Type B pancreatic cell (in vitro differentiated cells): ENCODE measurements at places on chromosomes 3 and 15. TPM values are rescaled to one million over a fixed set of nuclear protein-coding genes. Genes with fewer than 3 reads are reported as not detected.
A peak's percentile ranks its signal among the peaks of the same experiment; 100 is the strongest.

- peaks cover 4% of the 10 kb centered on the region for H3K27me3 ChIP-seq
- H3K4me1 ChIP-seq = no peaks in the 10 kb centered on the region
- no peak overlapping the region for H3K27ac ChIP-seq
- H3K4me3 ChIP-seq = no peak overlapping the region
- no peaks in the 10 kb centered on the region for H3K36me3 ChIP-seq
- DNase-seq = no peak
Measured at GRCh38 chr3:149487598-149488197, 13.2 kb downstream of the TM4SF4 start.

- DNase-seq = no peak
- H3K27me3 ChIP-seq = peaks cover 4% of the 10 kb centered on the region
- no peaks in the 10 kb centered on the region for H3K36me3 ChIP-seq
Measured at GRCh38 chr3:62918777-62919176, 43.6 kb upstream of the CADPS start.

DNA sequence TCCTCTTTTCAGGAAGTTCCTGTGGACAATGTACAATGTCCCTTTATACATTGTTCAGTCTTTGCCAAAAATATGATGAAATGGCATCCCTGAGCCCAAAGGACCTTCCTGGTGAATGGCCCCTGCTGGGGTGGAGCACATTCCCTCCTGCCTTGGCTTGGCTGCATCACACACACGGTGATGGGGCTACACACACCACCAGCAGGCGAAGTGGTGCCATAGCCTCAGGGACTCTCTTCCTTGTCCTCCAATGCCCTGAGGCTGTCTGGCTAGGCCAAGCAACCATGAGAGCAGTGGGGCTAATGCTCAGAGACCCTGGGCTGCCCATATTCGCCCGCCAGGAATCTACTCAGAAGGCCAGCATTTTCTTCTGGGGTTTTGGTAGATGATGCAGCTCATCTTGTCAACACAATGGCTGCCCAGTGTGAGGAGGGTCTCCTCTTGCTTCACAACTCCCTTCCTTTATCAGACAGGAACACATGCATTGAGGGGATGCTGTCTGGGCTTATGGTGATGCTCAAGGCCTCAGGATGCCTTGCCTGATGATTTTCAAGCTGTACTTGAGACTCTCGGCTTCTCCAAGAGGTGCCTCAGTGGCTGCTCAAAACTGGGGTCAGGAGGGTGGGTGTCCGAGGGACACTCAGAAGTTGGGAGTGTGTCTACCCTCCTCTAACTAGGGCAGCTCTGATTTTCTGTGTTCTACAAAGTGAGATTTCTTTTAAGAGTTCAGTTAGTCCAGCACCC lies 40.9 kb upstream of the EPHB1 start:
- peaks cover 25% of the 10 kb centered on the region for H3K27me3 ChIP-seq
- no peak for DNase-seq
- H3K36me3 ChIP-seq = no peaks in the 10 kb centered on the region
- H3K27ac ChIP-seq = no peak overlapping the region
- H3K4me3 ChIP-seq = no peak overlapping the region

DNA sequence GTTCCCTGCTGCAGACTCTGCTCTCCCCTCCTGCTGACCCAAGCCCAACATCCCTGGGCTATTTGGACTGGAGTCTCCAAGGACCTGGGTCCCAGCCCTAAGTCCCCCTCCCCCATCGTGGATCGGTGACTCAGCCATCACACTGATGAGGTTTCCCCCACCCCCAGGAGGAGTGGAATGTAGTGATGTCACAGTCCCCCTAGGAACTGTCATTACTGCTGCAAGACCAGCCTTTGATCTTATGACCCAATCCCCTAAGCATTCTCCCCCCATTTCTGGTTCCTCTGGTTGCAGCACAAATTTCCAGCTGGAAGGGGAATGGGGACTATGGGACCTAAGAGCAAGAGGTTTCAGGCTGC lies 63.4 kb upstream of the CSPG4 start:
- no peak overlapping the region for H3K27ac ChIP-seq
- H3K4me3 ChIP-seq = no peak overlapping the region
- H3K36me3 ChIP-seq = no peaks in the 10 kb centered on the region

- peaks cover 30% of the 10 kb centered on the region for H3K36me3 ChIP-seq
- H3K4me1 ChIP-seq = peaks cover 52% of the 10 kb centered on the region
- no peak overlapping the region for H3K4me3 ChIP-seq
- H3K27ac ChIP-seq = no peak overlapping the region
- H3K27me3 ChIP-seq = no peaks in the 10 kb centered on the region
Measured at GRCh38 chr3:188280627-188281026, 126.7 kb downstream of the LPP start.

GRCh38 chr15:60740787-60741354 lies 261.9 kb upstream of the ICE2 start:
- H3K27ac ChIP-seq = no peak overlapping the region
- H3K4me3 ChIP-seq = no peak overlapping the region
- peaks cover 9% of the 10 kb centered on the region for H3K4me1 ChIP-seq
- DNase-seq = no peak

The ACTL6A gene
- 53.8 and 69.5 TPM in 2 replicates for total RNA-seq

GRCh38 chr3:163786416-163786815 lies 1291.9 kb downstream of the SI start:
- no peaks in the 10 kb centered on the region for H3K36me3 ChIP-seq
- H3K27me3 ChIP-seq = peaks cover 9% of the 10 kb centered on the region
- no peaks in the 10 kb centered on the region for H3K4me1 ChIP-seq
- H3K27ac ChIP-seq = no peak overlapping the region

- H3K4me1 ChIP-seq = peaks cover 7% of the 10 kb centered on the region
- H3K27ac ChIP-seq = no peak overlapping the region
- DNase-seq = peak; percentile 49
- H3K27me3 ChIP-seq = no peaks in the 10 kb centered on the region
- H3K36me3 ChIP-seq = no peaks in the 10 kb centered on the region
- no peak overlapping the region for H3K4me3 ChIP-seq
Measured at GRCh38 chr15:64930778-64931371, 19.2 kb downstream of the ANKDD1A start.

The PEAK1 gene
- total RNA-seq = 24.1 and 35.0 TPM in 2 replicates

The INKA1 gene
- total RNA-seq = 0.45 and 6.7 TPM in 2 replicates

GRCh38 chr3:23671851-23672589 lies 133.7 kb upstream of the UBE2E1 start:
- H3K36me3 ChIP-seq = no peaks in the 10 kb centered on the region
- H3K4me3 ChIP-seq = no peak overlapping the region
- no peak overlapping the region for H3K27ac ChIP-seq
- DNase-seq = no peak
- peaks cover 20% of the 10 kb centered on the region for H3K4me1 ChIP-seq

- H3K27ac ChIP-seq = no peak overlapping the region
- H3K27me3 ChIP-seq = peaks cover 10% of the 10 kb centered on the region
- H3K36me3 ChIP-seq = no peaks in the 10 kb centered on the region
- no peak overlapping the region for H3K4me3 ChIP-seq
- DNase-seq = no peak
Measured at GRCh38 chr3:1766384-1766783, 332.3 kb upstream of the CNTN4 start.

The UPK1B gene
- total RNA-seq = 49.2 and 105 TPM in 2 replicates

- DNase-seq = no peak
- H3K27me3 ChIP-seq = no peaks in the 10 kb centered on the region
- H3K4me3 ChIP-seq = peak overlapping the region; percentile 73
Measured at GRCh38 chr3:129312021-129312639, 33.5 kb downstream of the HMCES start.

- DNase-seq = no peak
- peak overlapping the region; percentile 21 for H3K4me3 ChIP-seq
- peak overlapping the region; percentile 82 for H3K27ac ChIP-seq
- H3K36me3 ChIP-seq = peaks cover 8% of the 10 kb centered on the region
Measured at GRCh38 chr3:4425707-4426106, 41.4 kb downstream of the SUMF1 start.

- no peak overlapping the region for H3K4me3 ChIP-seq
- DNase-seq = no peak
- no peaks in the 10 kb centered on the region for H3K36me3 ChIP-seq
- no peaks in the 10 kb centered on the region for H3K4me1 ChIP-seq
- H3K27ac ChIP-seq = no peak overlapping the region
Measured at GRCh38 chr3:111702996-111703985, 108.1 kb upstream of the ZBED2 start.

The TRIM42 gene
- not detected in 2 replicates for total RNA-seq

DNA sequence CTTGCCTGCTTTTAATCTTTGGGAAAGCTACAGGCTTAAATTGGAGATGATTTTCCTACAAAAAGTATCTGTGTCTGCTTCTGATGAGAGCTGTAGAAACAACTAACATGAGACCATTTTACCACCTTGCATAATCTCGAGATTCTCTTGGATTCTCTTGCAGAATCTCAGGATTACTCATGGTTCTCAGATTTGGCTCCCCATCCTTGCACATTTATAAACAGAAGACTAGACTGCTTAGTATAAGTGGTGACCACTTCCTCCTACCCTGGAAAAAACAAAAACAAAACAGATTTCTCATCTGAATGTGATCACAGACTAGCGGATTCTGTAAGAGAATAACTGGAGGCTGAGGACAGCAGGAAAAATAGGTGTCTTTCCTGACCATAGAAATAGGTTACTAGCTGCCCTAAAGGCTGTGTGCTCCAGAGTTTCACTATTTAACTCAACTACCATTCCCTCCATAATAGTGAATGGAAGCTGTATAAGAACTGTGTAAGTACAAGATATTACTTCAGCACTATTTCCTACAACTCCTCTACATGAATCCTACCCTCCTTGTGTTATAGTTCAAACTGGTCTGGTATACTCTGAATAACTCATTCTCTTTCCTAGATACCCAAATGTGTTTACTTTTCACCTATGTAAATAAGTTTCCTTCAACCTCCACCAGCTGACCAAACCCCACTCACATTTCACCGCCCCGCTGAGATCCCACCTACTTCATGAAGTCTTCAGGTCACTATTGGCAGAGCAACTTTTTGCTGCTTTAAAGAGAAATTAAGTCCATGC lies 122.2 kb upstream of the C2CD4B start:
- H3K4me1 ChIP-seq = peaks cover 5% of the 10 kb centered on the region
- no peaks in the 10 kb centered on the region for H3K36me3 ChIP-seq
- DNase-seq = no peak

DNA sequence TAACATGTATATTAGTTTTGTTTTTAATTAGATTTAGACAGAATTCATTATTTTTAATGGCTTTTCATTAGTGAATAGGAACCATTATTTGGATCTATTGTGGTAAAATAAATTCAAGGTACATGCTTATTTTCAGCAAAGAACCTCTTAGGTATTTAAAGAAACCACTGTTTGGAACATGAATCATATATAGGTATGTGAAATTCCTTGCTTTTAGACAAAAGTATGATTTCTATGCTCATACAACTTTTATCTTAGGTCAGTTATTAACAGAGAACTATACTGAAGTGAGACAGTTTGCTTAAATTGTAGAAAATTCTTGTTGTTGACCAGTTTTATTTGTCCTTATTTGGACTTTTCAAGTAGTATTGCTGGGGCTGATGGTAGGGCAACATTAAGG lies 389.9 kb downstream of the FEZF2 start:
- H3K27ac ChIP-seq = no peak overlapping the region
- no peak for DNase-seq

- H3K27ac ChIP-seq = no peak overlapping the region
- no peak for DNase-seq
- peaks cover 11% of the 10 kb centered on the region for H3K4me1 ChIP-seq
- H3K27me3 ChIP-seq = no peaks in the 10 kb centered on the region
- no peaks in the 10 kb centered on the region for H3K36me3 ChIP-seq
Measured at GRCh38 chr3:67357610-67358458, 296.6 kb downstream of the SUCLG2 start.

DNA sequence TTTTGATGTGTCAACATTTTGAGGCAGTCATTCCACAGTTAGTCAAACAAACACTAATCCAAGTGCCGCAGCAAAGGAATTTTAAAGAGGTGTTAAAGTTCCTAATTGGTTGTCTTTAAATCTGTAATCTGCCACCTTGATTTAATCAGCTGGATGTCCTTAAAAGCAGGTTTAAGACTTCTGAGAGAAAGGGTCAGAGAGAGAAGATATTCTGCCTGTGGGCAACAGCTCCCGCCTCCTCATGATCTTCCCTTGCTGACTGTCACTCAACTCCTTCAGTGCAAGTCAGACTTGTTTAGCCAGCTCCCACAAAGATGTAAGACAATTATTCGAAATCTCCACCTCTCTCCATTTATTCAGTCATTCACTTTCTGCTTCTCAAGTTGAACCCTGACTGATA lies 92.6 kb upstream of the MYRIP start:
- H3K27ac ChIP-seq = no peak overlapping the region
- no peaks in the 10 kb centered on the region for H3K27me3 ChIP-seq

DNA sequence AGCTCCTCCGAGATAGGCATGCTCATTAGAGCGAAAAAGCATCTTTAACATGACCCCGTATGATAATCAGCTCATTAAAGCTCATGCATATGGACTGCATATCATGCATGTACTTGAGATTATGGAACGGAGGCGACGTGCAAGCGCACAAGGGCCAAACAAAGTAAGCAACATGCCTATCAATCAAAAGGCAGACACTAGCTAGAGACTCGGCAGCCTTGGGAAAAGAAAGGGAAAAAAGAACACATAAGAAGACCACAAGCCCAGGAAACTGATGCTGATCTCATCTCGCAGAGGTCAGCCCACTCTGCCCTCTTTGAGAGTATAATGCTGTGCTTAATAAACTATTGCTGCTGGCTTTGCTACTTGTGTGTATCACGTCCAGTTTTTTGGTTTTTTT lies 2.6 kb upstream of the ACOX2 start:
- DNase-seq = peak; percentile 25
- H3K36me3 ChIP-seq = no peaks in the 10 kb centered on the region
- peaks cover 3% of the 10 kb centered on the region for H3K27me3 ChIP-seq
- no peak overlapping the region for H3K4me3 ChIP-seq
- H3K27ac ChIP-seq = no peak overlapping the region
